Prostate gland (tissue), 2 donors: ENCODE measurements at places on chromosomes 3 and 15. TPM values are rescaled to one million over a fixed set of nuclear protein-coding genes. Genes with fewer than 3 reads are reported as not detected.

DNA sequence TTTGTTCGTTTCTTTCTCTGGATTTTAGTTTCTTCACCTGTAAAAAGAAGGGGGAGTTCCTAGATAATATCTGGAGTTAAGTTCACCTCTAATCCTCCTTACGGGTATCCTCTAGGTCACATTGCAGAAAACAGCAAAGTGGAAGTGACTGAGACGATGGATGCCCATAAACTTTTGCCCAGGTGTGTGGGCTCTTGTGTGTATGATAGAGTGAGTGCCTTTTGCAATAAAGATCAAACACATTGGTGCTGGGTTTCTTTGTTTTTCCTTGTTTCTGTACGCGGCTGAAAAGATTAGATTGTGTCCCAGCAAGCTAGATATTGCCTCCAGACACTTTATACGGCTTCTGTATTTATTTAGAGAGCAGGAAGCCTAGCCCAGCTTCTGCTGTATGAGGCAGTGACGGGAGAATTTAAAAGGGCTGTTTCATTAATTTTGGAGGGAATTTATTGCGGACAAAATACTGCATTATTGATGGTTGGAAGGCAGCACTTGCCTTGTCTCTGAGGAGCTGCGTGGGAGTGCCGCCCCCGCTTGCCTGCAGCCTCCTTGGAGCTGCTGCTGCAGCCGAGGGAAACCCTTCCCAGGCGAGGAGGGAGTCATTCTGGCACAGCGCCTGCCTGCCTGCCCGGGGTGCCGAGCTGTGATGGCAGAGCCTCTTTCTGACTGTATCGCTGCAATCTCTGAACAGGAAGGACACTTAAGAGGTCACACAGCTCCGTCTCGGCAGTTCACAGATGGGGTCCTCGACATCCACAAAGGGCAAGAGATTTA, 38.5 kb downstream of the PYDC2 start:
- H3K27ac ChIP-seq: no peak overlapping the region
- H3K4me3 ChIP-seq: peak overlapping the region; percentile 5
- no peaks in the 10 kb centered on the region for H3K4me1 ChIP-seq
- H3K36me3 ChIP-seq: no peaks in the 10 kb centered on the region
- no peaks in the 10 kb centered on the region for H3K27me3 ChIP-seq

DNA sequence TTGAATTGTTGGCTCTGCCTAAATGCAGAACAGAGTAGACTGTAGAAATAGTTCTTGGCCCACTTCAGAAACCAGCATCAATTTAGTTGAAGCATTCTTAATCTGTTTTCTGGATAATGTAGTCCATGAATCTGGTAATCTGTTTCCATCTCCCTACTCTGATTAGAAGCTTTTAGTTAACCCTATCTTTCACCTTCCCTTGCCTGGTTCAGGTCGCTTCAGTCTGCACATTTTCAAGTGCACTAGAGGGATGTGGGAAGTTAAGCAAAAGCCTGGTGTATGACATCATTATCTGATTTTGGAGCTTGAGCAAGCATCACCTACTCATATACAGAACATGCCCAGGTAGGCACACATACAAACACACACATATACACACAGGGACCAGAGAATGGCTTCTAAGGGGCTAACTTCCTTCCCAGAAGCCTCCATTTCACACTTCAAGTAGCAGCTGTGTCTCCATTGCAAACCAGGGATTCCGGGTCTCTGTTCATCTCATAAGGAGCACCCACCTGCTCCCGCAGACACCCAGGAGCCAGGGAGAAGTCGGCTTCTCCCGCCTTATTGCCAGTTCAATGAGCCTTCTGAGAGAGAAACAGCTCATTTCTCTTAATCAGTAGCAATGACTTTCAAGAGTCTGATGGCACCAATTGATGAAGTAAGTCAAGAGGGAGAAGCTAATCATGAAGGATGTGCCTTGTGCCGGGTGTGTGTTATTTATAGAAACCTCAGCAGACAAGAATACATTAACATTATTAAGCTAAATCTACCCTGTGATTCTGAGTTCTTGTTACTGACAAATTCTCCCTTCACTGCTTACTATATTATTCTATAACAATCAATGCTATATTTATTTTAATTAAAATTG, 347.9 kb upstream of the STAC start:
- no peaks in the 10 kb centered on the region for H3K27me3 ChIP-seq
- H3K4me3 ChIP-seq: no peak overlapping the region
- H3K27ac ChIP-seq: no peak overlapping the region
- DNase-seq: no peak
- H3K36me3 ChIP-seq: no peaks in the 10 kb centered on the region

- H3K27me3 ChIP-seq: no peaks in the 10 kb centered on the region
- no peak overlapping the region for H3K4me3 ChIP-seq
- no peaks in the 10 kb centered on the region for H3K36me3 ChIP-seq
- DNase-seq: peak; percentile 26
- H3K27ac ChIP-seq: no peak overlapping the region
These were observed 190.4 kb downstream of the DIPK2A start for GRCh38 chr3:144162042-144162441.

The ACVR2B gene
- total RNA-seq: 5.8 TPM

GRCh38 chr15:85692873-85693272, 101.9 kb downstream of the KLHL25 start:
- H3K4me3 ChIP-seq: no peak overlapping the region
- no peaks in the 10 kb centered on the region for H3K36me3 ChIP-seq
- DNase-seq: no peak

DNA sequence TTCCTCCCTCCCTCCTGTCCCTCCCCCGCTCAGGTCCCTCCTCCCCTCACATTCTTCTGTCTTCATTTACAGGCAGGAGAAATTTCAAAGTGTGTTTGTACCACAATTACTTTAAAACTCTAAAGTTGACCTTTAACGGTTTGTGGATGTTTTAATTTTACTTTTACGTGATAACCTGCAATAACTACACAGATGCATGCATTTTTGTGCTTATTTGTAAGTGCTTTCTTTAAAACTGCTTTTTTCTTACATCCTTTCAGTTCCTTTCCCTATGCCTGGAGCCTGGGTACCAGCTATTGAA, 51.8 kb upstream of the CGNL1 start:
- no peak for DNase-seq
- no peaks in the 10 kb centered on the region for H3K4me1 ChIP-seq
- no peak overlapping the region for H3K4me3 ChIP-seq
- no peak overlapping the region for H3K27ac ChIP-seq
- H3K27me3 ChIP-seq: no peaks in the 10 kb centered on the region
- H3K36me3 ChIP-seq: no peaks in the 10 kb centered on the region

- no peaks in the 10 kb centered on the region for H3K36me3 ChIP-seq
- no peaks in the 10 kb centered on the region for H3K27me3 ChIP-seq
- H3K4me3 ChIP-seq: no peak overlapping the region
These were observed 48.8 kb downstream of the NSMCE3 start for GRCh38 chr15:29220852-29221251.

- H3K4me3 ChIP-seq: no peak overlapping the region
- no peaks in the 10 kb centered on the region for H3K4me1 ChIP-seq
- H3K36me3 ChIP-seq: no peaks in the 10 kb centered on the region
- peak; percentile 30 for DNase-seq
These were observed 309.1 kb downstream of the KCNH8 start for GRCh38 chr3:19457449-19457848.

DNA sequence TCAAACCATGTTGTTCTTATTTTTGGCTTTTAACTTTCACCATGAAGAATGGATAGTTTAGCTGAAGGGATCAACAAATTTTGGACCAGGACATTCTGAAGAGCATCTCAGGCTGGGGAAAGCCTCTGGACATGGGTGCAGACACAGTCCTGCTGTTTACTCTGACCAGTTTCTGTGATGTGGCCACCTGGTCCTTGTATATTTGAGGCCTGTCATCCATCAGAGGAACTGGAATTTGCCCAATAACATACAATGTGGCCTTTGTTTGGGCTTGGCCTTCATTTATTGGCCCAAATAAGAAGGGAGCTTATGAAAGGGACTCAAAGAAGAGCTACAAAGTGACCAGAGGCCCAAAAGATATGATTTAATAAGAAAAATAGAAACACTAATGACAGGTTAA, 127.9 kb downstream of the MYRIP start:
- no peak overlapping the region for H3K27ac ChIP-seq
- no peaks in the 10 kb centered on the region for H3K27me3 ChIP-seq
- H3K4me3 ChIP-seq: no peak overlapping the region
- no peaks in the 10 kb centered on the region for H3K36me3 ChIP-seq
- H3K4me1 ChIP-seq: no peaks in the 10 kb centered on the region

DNA sequence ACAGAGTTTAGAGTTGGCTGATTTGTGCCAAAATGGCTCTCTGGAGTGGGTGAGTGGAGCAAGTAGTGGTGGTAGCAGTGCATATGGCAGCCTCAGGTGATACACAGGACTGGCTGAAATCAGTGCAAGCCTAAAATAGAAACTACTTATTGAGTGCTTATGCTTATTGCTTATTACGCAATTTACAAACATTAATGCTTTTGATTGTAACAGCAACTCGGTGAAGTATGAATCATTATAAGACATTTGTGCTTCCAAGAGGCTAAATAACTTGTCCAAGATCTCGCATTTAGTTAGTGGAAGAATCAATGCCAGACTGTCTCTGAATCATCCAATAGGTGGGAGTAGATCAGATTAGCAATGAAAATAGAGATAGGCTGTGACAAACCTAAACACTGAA, 353.8 kb downstream of the NAALADL2 start:
- no peak overlapping the region for H3K4me3 ChIP-seq
- no peak overlapping the region for H3K27ac ChIP-seq
- no peaks in the 10 kb centered on the region for H3K4me1 ChIP-seq
- no peaks in the 10 kb centered on the region for H3K36me3 ChIP-seq
- no peak for DNase-seq
- no peaks in the 10 kb centered on the region for H3K27me3 ChIP-seq

DNA sequence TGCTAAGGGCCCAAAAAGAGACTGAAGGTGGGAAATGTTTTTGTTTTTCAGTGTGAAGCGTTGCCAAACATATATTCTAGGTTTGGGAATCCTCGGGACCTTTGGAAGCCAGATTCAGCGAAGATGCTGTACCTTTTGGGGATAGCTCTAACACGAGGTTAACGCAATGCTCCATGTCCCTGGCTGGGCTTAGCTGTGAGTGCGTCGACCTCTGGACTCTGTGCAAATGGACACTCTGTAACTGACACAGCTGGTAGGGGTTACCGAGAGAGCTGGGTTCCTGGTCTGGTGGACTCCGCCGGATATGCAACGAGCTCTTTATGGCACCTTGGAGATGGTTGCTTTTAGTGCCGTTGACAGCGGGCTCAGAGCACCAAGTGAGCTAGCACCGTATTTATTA, 724 bp upstream of the SH3GL3 start:
- H3K27ac ChIP-seq: no peak overlapping the region
- H3K4me1 ChIP-seq: peaks cover 6% of the 10 kb centered on the region
- no peak for DNase-seq
- no peaks in the 10 kb centered on the region for H3K36me3 ChIP-seq

The PPARG gene
- 7.0 TPM for total RNA-seq

- no peak overlapping the region for H3K27ac ChIP-seq
- H3K27me3 ChIP-seq: no peaks in the 10 kb centered on the region
- H3K4me1 ChIP-seq: peaks cover 4% of the 10 kb centered on the region
- H3K4me3 ChIP-seq: no peak overlapping the region
These were observed 15.4 kb downstream of the GALK2 start for GRCh38 chr15:49185473-49185872.

The UBA7 gene
- 96.9 TPM for total RNA-seq

The GASK1A gene
- total RNA-seq: 4.7 TPM

The CD276 gene
- 91.3 TPM for total RNA-seq

The FANCD2 gene
- 13.2 TPM for total RNA-seq

The C2CD4A gene
- total RNA-seq: 0.28 TPM
